A549 treated with AZD2906 at 1 μM for 4 hours (cell line): ENCODE measurements at places on chromosomes 12 and 14. TPM values are rescaled to one million over a fixed set of nuclear protein-coding genes. Genes with fewer than 3 reads are reported as not detected.

Gene COPZ1
- total RNA-seq = 210 to 321 TPM (median 217 TPM) in 5 replicates

Gene IFNG-AS1
- total RNA-seq = not detected in 5 replicates

Gene AQP2
- not detected in 5 replicates for total RNA-seq

Gene EIF2S3B
- total RNA-seq = 0.36 to 0.87 TPM (median 0.45 TPM) in 5 replicates

Gene ZNF10
- 0.94 to 1.6 TPM (median 1.2 TPM) in 5 replicates for total RNA-seq

Gene FCF1
- total RNA-seq = 40.8 to 64.4 TPM (median 42.8 TPM) in 5 replicates

Gene SIX6
- not detected in 5 replicates for total RNA-seq

Gene CRACR2A
- 0.86 to 1.9 TPM (median 1.5 TPM) in 5 replicates for total RNA-seq

Gene MIP
- total RNA-seq = 0.07 to 0.09 TPM in 2 of 5 replicates, not detected in the others

Gene KRT82
- not detected in 5 replicates for total RNA-seq

Gene KRT2
- total RNA-seq = 0.03 TPM in 1 of 5 replicates, not detected in the others

Gene LTBP2
- 7.8 to 11.4 TPM (median 10.0 TPM) in 5 replicates for total RNA-seq

Gene SMOC1
- 15.9 to 22.8 TPM (median 18.2 TPM) in 5 replicates for total RNA-seq

Gene IL23A
- total RNA-seq = 0.31 to 0.52 TPM (median 0.38 TPM) in 5 replicates

Gene SLCO1B1
- total RNA-seq = 0.28 to 0.45 TPM (median 0.35 TPM) in 5 replicates

Gene PMEL
- total RNA-seq = 0.70 to 1.5 TPM (median 1.1 TPM) in 5 replicates

Gene RPL41
- total RNA-seq = 4,788 to 5,894 TPM (median 5,599 TPM) in 5 replicates

Gene P2RX4
- total RNA-seq = 15.7 to 22.5 TPM (median 18.9 TPM) in 5 replicates

Gene FSCB
- total RNA-seq = not detected in 5 replicates

Gene RTRAF
- total RNA-seq = 249 to 289 TPM (median 259 TPM) in 5 replicates

Gene GPR162
- 0.26 to 0.41 TPM (median 0.33 TPM) in 5 replicates for total RNA-seq

Gene DYRK2
- 7.6 to 11.9 TPM (median 11.2 TPM) in 5 replicates for total RNA-seq

Gene TAS2R19
- total RNA-seq = 0.15 TPM in 1 of 5 replicates, not detected in the others

Gene PARP11
- total RNA-seq = 1.6 to 2.1 TPM (median 1.8 TPM) in 5 replicates

Gene DCAF5
- total RNA-seq = 15.0 to 18.4 TPM (median 17.0 TPM) in 5 replicates

Gene DENND5B
- total RNA-seq = 10.7 to 12.9 TPM (median 12.1 TPM) in 5 replicates

Gene UBE3B
- 12.7 to 14.6 TPM (median 13.7 TPM) in 5 replicates for total RNA-seq

Gene SVOP
- not detected in 5 replicates for total RNA-seq

Gene IKZF4
- total RNA-seq = 2.0 to 3.0 TPM (median 2.5 TPM) in 5 replicates

Gene RASSF8
- total RNA-seq = 6.9 to 11.3 TPM (median 9.1 TPM) in 5 replicates

Gene KCNH3
- total RNA-seq = 1.5 to 2.6 TPM (median 2.2 TPM) in 5 replicates

Gene GNG2
- total RNA-seq = 2.7 to 3.6 TPM (median 3.3 TPM) in 5 replicates

Gene KRT86
- 30.0 to 47.3 TPM (median 45.3 TPM) in 5 replicates for total RNA-seq

Gene DNAJC22
- 20.3 to 22.4 TPM (median 21.4 TPM) in 5 replicates for total RNA-seq

Gene MSRB3
- 20.4 to 22.6 TPM (median 22.4 TPM) in 5 replicates for total RNA-seq

Gene RTL1
- total RNA-seq = 0.16 to 0.27 TPM (median 0.22 TPM) in 5 replicates

Gene MUCL1
- total RNA-seq = not detected in 5 replicates

Gene ERBB3
- 0.98 to 2.4 TPM (median 1.1 TPM) in 5 replicates for total RNA-seq

Gene TC2N
- total RNA-seq = 0.47 to 1.1 TPM (median 0.74 TPM) in 5 replicates

Gene DDX55
- total RNA-seq = 26.3 to 30.2 TPM (median 28.7 TPM) in 5 replicates

Gene ASB2
- 0.24 to 0.98 TPM (median 0.45 TPM) in 5 replicates for total RNA-seq
